ENCODE measurements at places on chromosomes 3 and 15.

DNA sequence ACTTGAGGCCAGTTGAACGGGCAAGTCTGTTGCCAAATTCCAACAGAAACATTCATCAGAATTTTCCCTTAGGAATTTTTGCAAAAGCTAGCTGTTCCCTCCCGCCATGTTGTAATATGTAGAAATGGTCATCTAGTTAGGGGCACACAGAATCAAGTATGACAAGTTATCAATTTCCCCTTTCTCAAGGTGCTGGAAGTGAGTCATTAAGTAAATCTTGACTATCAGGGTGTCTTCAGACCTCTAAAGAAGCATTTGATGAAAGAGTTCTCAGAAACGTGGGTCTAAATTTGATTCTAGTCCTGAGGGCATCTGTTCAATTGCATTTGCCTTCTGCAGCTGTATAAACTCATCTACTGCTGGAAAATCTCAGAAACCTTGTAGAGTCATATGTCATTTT is 123.4 kb upstream of the FRMD4B start:
- no peak for DNase-seq

- DNase-seq, result no peak
Measured at GRCh38 chr3:5136919-5137429, 14.9 kb downstream of the ARL8B start.

- no peak for DNase-seq
Measured at GRCh38 chr3:158808697-158809096, 6.8 kb downstream of the MFSD1 start.

GRCh38 chr3:57816471-57817095 is 60.5 kb downstream of the SLMAP start:
- no peak for DNase-seq

GRCh38 chr3:53102601-53103147 is 27.6 kb downstream of the RFT1 start:
- no peak for DNase-seq

DNA sequence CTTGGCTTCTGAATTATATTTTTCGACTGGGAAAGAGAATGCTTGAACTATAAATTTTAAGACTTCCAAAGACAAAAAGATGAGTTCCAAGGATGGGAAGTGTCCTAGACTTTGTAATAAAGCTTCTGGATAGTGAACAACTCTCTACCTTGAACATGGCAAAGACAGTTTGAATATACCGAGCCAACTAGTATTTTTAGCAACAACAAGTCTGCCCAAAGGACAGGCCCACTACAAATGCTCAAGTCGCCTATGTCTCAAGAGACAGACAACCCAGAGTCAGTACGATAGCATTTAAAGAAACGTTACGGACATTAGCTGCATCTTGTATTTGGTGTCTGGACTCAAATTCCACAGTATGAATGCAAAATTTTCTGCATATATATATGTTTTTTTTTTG is 175.3 kb upstream of the SLC2A2 start:
- DNase-seq, result no peak

- no peak for DNase-seq
Measured at GRCh38 chr3:143442814-143443447, 323.4 kb downstream of the CHST2 start.

DNA sequence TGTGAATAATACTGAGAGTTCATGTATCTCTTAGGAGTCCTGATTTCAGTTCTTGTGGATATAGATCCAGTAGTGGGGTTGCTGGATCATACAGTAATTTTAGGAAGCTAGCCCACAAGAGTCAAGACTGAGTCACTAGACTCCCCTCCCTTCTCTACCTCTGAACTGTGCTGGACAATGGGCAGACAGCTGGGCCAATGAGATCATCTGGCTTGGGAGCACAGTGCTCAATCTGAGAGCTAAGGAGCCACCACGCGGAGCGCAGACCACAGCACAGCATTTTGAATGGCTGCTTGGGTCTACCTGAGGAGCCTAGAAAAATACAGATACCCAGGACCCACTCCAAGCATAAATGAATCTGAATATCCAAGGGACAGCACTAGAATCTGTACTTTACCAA is 32.5 kb downstream of the WNT5A start:
- no peak for DNase-seq

DNA sequence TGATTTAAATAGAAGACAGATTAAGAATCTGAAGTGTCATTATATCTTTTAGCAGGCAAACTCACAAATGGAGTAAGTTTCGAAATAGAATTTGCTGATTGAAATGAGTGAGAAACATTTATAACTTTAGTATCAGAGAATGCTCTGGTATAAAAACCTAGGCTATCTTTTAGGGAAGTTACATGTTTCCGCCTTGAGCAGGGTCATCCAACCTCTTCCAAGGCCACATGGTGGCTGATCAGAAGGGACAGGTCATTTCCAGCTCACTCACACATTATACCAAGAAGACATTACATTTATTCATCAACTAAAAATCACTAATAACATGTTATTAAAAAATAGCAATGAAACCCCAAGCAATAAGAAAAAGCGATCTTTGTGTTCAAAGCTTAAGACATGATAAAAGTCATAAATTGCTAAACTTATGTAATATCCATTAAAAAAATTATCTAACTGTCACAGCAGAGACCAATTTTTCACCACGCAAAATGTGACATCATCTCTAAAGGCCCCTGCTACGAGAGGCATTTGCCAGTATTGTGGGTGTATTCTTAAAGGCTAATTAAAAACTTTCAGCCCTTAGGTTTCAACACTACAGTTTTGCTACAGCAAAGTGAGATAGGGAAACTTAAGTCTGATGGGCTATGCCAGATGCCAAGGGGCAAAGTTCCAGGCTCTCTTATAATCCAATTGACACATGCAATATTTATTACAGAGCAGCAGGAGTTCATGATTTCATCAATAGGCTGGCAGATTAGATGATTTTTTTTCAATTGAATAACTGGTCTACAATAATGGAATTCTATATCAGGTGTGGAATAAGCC is 240.4 kb upstream of the TBL1XR1 start:
- no peak for DNase-seq

DNA sequence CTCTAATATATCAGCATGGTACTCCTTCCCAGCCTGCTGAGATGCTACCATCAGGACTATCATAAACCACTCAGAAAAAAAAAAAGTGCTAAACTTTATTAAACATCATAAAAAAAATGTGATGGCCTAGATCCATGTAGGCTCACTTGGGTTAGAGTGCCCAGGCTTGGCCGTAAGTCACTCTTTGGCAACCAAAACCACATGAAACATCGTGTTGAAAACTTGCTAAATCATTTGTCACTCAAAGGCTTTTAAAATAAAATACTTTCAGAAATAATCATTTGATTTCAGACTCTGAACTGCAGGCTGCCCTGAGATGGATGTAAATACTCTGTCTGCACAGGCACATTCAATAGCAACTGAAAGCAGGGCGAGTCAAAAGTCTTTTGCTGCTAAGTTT is 78.4 kb upstream of the WNT5A start:
- DNase-seq, result no peak

DNA sequence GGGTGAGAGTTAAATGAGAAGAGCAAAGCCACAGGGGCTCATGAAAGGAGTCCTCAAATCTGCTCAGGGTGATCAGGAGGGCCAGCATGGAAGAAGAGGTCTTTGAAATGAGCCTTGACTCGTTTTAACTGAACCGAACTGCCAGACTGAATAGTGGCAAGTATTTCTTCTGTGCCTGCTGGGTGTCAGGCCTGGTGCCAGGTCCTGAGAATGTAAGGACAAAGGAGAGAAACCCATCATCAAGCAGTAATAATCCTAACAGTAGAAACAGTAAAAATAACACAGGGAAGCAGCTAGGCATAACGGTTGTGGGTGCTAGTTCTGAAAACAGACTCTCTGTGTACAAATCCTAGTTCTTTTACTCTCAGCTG is 40.4 kb upstream of the SMAD3 start:
- DNase-seq, result no peak

- DNase-seq, result no peak
Measured at GRCh38 chr3:124745756-124746155, 15.5 kb downstream of the UMPS start.

- no peak for DNase-seq
Measured at GRCh38 chr3:168066882-168067281, 28.8 kb downstream of the GOLIM4 start.

- DNase-seq, result no peak
Measured at GRCh38 chr3:136909187-136909586, 47.2 kb downstream of the NCK1 start.

DNA sequence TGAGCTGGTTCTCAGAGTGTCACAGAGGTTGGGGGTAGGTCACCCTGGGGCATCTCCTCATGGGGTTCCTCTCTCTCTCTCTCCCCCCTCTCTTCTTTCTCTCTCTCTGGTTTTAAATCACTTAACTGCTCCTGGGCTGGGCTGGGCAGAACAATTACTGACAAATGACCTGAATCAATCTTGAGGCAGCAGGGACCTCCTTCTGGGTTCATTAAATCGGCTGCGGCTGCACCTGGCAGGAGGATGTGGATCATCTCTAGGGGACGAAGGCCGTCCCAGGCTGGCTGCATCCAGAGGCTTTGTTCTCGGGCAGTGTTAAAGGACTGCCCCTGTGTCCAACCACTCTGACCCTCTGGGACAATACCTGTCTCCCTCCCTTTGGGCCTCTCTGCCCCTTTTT is 143.1 kb downstream of the TLE3 start:
- DNase-seq, result no peak

GRCh38 chr3:188860147-188860546 is 311.6 kb upstream of the TPRG1 start:
- no peak for DNase-seq

- no peak for DNase-seq
Measured at GRCh38 chr3:25863416-25863959, 73.6 kb downstream of the OXSM start.

- no peak for DNase-seq
Measured at GRCh38 chr3:152508705-152509104, 240.0 kb downstream of the MBNL1 start.

DNA sequence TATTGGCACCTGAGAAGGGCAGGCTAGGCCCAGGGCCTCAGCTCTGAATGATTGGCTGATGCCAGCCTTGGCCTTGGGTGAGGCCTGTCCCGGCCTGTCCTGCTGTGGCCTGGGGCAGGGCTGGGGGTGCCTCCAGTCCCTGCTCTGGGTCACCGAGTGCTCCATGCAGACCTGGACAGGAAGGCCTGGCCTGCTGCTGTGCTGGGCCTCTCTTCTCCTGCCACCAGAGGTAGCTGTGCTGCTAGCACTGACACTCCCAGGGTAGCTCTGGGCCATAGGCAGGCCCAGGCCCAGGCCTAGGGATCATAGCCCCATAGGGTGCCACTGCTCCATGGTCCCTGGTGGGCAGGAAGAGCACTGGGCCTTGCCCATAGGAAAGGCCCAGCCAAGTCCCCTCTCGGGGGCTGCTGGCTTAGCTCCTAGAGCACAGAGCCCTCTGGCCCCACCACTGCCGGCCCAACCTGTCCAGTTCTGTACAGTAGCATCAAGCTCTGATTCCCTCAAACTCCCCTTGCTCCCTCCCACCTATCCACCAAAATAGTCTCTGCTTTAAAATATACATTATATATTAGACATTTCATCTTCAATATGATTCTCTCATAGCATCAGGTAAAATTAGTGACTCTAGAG is 18.2 kb downstream of the ABTB1 start:
- no peak for DNase-seq

- DNase-seq, result no peak
Measured at GRCh38 chr3:184355261-184356040, 6.0 kb downstream of the CLCN2 start.

DNA sequence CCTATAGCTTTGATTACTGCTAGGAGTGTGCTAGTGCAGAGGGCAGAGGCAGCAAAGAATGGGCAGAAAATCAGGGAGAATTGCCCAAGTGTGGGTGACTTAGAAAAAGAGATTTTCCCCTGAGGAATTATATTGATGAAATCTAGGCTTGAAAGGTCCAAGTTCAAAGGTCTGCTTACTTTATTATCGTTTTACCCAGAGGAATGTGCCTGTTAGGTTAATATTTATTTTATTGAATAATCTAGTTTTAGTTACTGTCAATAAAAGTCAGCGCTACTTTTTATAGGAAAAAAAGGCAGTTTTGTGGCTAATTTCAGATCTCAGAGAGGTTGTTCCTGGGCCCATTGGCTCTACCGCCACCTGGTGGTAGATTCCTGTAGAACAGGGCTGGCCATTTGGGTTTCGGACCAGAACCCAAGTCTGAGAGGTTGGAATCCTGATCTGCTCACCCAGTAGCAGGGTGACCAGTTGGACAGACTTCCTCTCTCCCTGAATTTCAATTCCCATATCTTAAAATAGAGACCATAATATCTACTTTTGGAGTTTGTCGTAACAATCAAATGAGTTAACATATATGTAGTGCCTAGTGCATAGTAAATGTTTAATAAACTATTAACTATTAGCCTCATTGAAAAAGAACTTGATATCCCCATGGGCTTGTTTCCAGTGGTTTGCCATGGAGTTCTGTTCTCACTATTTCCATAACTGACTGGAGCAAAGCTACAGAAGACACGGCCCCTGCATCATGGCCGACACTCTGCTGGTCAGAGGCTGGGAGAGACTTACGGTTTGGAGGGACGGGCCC is 62.7 kb upstream of the ZNF148 start:
- DNase-seq, result no peak

DNA sequence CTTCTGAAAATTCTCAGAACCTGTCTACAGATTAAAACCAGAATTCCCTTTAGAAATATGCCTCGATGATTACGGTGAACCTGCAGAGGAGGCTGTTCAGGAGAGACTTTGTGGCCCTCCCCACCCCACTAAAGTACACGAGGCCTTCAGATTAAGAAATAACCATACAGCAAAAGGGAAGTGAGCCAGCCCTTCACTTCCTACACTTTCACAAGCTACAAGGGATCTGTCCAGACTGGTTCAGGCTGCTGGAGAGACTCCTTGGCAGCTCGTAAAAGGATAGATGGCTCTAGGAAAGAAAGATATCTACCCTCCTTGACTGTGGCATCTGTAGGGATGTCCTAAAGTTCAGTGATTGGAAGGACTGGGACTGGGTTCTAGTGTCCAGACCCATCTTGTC is 102.6 kb downstream of the ALDH1A2 start:
- no peak for DNase-seq

DNA sequence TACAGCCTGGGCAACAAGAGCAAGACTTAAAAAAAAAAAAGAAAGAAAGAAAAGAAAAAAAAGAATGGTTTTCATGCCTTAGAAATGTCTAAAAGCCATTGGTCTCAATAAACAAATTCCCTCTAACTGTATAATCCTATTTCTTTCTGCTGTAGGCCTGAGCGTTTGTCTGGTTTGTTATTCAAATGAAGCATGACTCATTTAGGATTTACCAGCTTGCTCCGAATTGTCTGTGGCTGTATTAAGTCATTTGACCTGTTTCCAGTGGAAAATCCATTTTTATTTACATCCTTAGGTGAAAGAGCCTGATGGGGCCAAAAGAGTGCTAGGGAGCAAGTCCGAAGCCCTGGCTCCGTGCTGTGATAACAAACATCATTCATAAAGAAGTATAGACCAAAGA is 73.8 kb downstream of the BDH1 start:
- DNase-seq, result no peak

GRCh38 chr3:101043687-101044078 is 50.5 kb upstream of the ABI3BP start:
- DNase-seq, result no peak
